ENCODE measurements at places on chromosomes 6 and 20.

DNA sequence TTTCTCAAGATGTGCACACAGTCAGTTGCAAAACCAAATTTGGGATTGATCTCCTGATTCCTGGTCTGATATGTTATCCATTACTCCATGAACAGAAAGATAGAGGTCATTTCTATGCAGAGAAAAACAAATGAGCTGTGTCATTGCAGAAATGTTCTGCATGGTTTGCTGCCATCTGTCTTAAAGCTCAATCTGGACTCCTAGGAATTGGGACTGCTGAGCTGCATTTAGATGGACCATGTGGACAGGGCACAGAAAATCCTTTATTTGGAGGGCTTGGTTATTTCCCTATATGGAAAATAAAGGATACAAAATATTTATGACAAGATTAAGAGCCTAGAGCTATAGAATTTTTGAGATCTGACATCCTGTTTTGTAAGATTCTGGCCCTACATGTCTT lies 91.3 kb downstream of the ADGRB3 start:
- DNase-seq, result no peak

DNA sequence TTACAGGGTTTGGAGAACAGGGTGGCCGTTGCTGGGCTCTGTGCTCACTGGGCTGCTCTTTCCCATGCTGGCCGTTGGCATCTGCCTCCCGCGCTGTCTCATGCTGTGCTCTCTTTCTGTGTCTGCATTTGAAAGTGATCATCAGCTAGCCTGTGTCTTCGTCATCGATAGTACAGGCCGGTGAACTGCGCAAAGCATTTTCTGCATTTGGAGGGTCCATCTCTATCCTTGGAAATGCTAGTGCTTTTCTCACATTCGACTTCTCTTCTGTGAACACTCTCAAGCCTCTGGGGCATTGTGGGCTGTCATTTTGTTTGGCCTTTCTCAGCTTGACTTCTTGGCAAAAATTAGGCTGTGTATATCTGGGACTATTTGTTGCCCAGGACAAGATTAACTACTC lies 6.8 kb upstream of the SNHG17 start:
- DNase-seq, result no peak

DNA sequence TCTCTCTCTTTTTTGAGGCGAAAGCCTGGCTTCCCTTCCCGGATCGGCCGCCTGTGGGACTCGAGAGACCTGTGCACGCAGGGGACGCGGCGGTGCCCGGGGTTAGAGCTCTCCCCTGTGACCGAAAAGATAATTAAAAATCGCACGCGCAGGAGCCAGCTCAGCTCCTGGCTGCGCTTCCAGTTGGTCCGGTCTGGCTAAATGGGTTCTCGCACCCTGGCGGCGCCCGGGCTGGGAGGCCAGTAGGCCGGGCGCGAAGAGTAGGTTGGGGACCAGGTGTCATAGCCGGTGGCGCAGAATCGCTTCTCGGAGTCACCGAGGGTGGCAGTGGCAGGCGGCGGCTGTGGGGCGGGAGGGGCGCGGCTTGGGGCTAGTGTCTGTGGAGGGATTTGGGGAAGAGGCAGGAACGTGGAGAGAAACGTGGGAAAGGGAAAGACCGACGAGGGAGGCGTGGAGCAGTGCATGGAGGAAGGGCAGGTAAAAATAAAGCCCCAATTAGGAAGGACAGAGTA lies 41.9 kb upstream of the SUPT3H start:
- DNase-seq, result no peak

GRCh38 chr20:59994697-59995122 lies 36.5 kb downstream of the CDH26 start:
- DNase-seq, result no peak

- no peak for DNase-seq
These were observed 39.1 kb downstream of the TMX4 start for GRCh38 chr20:7980332-7981046.

- no peak for DNase-seq
These were observed 34.9 kb upstream of the GTSF1L start for GRCh38 chr20:43761386-43762340.

GRCh38 chr6:40999569-40999968 lies 39.5 kb downstream of the UNC5CL start:
- DNase-seq, result peak; percentile 49

GRCh38 chr6:117676577-117677218 lies 1.4 kb downstream of the NUS1 start:
- no peak for DNase-seq

GRCh38 chr6:162814426-162814973 lies 86.7 kb downstream of the PACRG start:
- no peak for DNase-seq

- peak; percentile 91 for DNase-seq
These were observed 379.3 kb downstream of the CD109 start for GRCh38 chr6:74075323-74075722.

Data from forelimb muscle (tissue), 1 donor.